ENCODE measurements at places on chromosomes 7 and 10.

DNA sequence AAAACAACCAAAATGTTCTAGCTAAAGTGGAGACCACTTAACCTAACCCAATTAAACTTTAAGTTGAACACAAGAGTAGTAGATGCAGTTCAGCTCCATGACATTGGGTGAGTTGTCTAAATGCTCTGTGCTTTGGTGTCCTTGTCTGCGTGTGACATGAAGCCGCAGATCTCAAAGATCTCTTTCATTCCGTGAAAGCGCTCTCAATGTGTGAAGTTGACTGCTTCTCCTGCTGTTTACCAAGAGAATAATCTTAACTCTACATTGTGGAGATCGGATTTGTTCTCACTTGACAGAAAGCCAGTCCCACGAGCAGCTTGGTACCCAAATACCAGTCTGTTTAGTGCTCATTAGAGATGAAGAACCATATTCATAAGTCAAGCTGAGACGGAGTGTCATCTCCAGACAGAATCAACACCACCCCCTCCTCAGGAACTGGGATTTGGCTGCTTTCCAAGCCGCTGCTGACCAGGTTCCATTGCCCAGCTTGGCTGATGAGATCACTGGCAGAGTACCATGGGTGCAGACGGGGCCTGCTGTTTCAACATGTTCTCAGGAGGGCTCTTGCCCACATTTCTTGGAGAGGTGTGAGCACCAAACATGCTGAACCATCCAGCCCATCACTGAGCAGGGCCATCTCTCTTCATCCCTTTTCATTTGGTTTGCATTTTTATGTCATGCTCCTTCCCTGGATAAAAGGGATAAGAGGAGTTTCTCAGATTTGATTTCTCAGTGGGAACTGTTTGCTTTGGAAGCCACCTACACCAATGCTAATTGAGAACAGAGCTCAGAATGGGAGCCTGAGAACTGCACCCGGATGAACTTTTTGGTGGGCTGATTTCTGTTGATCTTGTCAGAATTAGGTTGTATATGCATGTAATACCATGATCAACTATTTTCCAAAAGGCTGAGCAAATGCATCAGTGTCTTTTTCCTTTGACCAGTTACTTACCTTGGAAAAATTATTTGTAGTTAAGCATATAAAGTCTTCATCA lies 95.8 kb upstream of the AGBL3 start:
- DNase-seq, result no peak

- DNase-seq, result no peak
These were observed 23.3 kb downstream of the CD36 start for GRCh38 chr7:80661729-80662128.

GRCh38 chr7:27101957-27102580 lies 414 bp downstream of the HOXA2 start:
- DNase-seq, result no peak

DNA sequence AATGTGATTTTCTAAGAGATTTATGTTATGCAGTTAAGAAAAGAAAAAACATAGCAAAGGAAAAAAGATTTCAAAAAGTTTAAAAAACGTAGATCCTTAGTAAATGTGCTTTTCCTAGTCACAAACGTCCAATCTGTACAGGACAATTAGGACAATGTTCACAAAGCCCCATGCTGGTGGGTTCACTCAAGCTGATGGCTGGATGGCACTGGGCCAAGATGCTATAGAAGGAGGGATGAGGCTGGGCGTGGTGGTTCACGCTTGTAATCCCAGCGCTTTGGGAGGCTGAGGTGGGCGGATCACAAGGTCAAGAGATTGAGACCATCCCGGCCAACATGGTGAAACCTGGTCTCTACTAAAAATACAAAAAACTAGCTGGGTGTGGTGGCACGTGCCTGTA lies 22.1 kb downstream of the SVIL start:
- no peak for DNase-seq

DNA sequence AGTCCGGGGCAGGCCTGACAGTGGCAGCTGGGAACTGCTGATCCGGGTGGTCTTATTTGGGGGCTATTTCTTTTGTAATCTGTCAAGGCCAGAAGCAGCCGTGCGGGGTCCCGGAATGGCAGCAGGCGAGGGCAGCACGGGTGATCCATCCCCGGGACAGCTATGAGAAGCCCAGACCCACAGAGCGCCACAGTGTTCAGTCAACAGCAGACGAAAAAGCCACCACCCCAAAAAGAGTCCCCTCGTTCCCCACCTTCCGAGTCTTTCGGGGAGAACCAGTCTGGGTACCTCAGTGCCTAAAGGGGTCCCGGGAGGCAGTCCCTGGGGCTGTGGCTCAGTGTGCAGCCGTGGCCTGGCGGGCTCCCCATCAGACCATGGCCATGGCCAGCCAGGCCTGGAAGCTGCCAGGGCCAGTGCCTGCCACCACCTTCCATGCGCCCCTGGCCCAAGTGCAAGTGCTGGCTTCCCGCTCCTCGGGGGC lies 125.1 kb upstream of the KCTD7 start:
- DNase-seq, result no peak

GRCh38 chr7:155326385-155326784 lies 28.7 kb downstream of the INSIG1 start:
- DNase-seq, result no peak

- DNase-seq, result no peak
These were observed 28.3 kb upstream of the CYP26C1 start for GRCh38 chr10:93032105-93032808.

DNA sequence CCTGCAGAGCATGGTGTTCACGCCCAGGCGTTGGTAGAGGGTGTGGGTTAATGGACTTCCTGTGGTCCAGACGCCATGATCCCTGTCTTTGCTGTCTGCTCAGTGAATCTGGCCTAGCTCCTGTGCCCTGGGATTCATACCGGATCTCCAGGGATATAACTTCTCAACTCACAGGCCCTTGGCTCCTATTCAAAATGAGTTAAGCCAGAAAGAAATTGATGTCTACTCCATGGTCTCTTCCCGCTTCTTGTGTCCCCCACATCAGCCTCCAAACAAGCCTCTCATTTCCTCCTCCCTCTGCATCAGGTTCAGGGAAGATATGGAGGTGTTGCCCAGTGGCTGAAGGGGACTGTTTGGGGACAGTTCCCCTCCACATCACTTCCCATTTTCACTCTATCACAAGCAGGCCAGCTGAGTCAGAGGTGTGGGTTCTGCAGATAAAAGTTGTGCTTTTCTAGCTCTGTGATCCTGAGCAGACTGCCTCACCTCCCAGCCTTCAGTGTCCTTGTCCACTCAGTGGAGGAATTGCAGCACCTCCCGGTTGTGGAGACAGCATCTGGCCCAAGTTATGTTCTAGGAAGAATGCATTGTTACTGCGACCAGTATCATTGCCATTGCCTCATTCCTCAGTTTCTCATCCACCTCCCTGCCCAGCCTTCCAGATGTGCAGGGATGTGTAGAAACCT lies 22.5 kb downstream of the AKR1E2 start:
- DNase-seq, result no peak

GRCh38 chr10:12252882-12253546 lies 57.0 kb downstream of the CDC123 start:
- DNase-seq, result no peak

DNA sequence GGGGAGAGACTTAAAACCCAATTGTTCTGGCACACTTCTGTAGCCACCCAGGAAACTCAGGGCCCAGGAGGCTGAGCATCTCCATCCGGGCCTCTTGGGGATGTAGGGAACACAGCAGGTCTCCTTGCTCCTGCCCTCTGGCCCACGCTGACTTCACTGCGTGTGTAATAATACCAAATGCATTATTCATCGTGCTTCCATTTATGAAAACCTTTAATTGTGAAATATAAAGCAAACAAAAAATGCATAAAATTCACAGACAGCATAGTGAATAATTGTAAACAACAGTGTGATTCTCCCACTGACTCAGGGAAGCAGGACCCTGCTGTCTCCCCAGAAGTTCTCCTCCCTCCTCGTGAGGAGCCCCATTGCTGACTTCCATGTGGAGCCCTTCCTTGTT lies 70.3 kb upstream of the SHH start:
- no peak for DNase-seq

GRCh38 chr7:7125963-7126362 lies 56.4 kb upstream of the C1GALT1 start:
- DNase-seq, result no peak
